Choroid plexus epithelial cell (primary cell): ENCODE measurements at places on chromosomes 1 and 21.
A peak's percentile ranks its signal among the peaks of the same experiment; 100 is the strongest.

- DNase-seq: peak; percentile 61
These were observed 1.5 kb downstream of the KIF1B start for GRCh38 chr1:10211805-10212410.

DNA sequence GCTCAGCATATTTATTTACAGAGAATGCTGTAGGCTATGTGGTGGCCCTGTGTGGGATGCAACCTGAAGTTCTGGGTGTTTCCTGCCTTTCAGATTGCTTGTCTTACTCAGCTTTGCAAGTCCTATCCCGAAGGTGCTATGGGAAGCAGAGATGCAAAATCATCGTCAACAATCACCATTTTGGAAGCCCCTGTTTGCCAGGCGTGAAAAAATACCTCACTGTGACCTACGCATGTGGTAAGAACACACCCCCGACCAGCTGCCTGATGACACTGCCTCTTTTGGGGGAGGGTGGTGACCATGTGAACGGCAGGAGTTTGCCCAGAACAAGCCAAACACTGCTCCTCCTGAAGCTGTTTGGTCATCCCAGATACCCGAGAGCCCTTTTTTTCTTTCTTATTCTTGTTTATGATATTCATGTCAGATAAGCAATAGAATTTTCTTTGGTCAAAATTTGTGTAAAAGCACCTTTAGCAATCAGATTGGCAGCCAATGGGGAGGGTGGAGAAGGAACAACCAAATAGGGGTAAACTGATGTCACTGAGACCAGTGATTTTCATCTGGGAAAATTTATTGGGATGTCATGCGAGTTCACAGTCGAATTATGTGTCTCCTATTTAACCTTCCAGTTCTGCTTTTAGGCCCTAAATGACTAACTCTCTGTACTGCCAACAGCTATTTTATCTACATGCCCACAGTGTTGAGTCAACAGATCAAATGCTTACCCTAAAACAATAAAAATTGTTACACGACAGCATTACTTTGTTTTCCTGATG, 82.6 kb downstream of the EVA1C start:
- DNase-seq: peak; percentile 63

GRCh38 chr1:198775606-198776005, 136.8 kb downstream of the PTPRC start:
- DNase-seq: peak; percentile 98

DNA sequence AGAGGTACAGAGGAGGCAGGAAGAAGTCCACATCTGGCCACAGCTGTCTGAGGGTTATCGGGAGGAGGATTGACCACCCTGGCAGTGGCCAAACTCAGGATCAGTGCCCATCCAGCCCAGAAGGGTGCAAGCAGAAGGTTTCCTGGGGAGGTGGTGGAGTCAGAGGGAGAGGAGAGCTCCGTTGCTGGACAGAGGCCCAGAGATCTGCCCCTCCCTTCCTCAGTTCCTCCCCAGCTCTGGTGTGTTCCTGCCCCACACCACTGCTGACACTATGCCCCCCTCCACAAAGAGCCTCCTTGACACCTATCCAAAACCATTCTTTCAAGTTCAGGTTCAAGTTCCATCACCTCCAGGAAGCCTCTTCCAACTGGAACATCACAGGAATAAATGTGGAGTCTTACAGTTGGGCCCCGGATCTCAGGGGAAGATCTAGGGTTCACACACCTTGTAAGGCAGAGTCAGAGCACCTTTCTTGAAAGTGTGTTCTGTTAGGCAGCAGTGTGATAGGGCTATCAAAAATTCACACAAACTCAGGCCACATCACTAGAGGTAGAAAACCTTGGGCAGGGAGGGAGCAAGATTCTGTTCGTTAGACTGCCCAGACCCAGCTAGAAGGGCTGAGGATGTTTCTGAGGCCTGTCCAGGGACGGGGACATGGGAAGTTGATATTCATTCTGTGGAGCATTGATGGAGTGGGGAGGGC, 7.4 kb downstream of the LDLRAD1 start:
- DNase-seq: no peak

GRCh38 chr1:90510143-90510542, 207.0 kb downstream of the BARHL2 start:
- no peak for DNase-seq

- DNase-seq: peak; percentile 13
These were observed 5.9 kb downstream of the AGO3 start for GRCh38 chr1:35936838-35937237.

- no peak for DNase-seq
These were observed 15.9 kb downstream of the PDIK1L start for GRCh38 chr1:26127235-26128163.

DNA sequence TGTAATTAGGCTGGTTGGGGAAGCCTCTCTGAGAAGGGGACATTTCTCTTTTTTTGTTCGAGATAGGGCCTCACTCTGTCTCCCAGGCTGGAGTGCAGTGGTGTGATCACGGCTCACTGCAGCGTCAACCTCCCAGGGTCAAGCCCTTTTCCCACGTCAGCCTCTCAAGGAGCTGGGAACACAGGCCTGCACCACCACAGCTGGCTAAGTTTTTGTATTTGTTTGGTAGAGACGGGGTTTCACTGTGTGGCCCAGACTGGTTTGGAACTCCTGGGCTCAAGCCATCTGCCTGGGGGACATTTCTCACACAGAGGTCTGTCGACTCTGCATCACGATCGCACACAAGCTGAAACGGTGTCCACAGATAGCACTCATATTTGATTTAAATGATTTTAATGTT, 39.7 kb downstream of the HUNK start:
- DNase-seq: no peak

GRCh38 chr1:202047977-202048376, 37.6 kb downstream of the ELF3 start:
- no peak for DNase-seq

DNA sequence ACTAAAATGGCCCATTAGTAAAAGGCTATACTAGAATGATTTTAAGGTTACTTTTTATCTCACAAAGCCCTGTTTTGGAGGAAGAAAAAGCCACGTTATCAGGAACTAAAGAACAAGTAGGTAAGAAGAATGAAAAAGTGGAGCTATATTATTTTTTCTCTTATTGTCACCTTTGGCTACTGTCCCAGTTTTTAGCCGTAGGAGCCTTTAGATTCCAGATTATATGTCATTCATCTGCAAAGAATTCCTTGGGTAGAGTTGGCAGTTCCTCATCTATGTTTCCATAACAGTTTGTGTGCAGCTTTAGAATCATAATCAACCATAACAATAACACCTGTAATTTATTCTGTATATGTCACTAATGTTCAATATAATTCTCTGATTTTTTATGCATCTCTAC, 83.8 kb downstream of the TPR start:
- DNase-seq: no peak

- no peak for DNase-seq
These were observed 39.3 kb upstream of the DUSP10 start for GRCh38 chr1:221781102-221781755.

DNA sequence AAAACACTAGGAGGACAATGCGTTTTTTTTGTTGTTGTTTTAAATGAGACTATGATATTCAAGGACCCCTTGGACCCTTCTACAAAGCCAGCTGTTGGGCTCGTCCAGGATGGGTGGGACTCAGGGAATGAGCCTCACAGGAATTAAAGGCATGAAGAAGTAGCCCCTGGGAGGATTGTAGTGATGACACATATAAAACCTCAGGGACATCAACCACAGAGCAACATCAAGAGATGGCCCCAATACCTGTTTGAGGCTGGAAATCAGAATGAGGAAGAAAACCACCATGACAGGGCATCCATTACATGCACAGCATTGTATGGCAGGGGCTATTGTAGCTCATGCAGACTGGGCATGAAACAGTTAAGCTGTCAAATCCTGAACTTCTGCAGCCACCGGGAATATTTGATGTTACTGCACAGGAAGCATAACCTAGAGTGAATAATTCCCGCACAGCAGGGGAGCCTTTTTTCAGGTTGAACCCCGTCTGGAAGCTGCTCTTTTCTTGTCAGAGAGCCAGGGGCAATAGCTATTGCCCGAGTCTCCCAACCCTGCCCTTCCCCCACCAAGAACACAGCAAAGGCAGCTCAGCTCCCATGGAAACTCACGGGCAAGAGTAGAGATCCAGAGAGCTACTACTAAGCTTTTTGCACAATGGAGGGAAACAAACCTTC, 140.2 kb upstream of the FGGY start:
- peak; percentile 87 for DNase-seq

DNA sequence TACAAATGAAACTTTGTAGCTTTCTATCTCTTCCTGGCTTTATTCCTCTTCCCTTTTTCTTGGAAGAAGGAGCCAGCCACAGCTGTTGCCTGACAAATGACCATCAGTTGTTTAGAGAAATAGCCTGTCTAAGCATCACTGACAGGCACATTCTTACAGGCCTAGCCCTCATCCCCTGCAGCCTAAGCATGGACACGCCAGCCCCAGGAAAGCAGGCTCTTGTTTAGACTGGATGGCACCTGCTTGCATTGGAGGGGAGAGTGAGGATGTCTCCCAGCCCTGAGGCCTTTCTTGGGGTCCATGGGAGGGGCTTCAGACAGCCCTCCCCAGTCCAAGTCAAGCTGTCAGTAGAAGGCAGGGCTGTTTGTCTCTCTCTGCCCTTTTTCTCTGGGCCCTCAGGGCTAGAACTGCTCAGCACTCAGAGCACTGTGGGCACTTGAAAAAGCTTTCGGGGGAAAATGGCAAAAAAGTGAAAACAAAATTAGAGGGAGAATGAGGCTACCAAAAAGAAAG, 282.5 kb upstream of the PLXNA2 start:
- no peak for DNase-seq

DNA sequence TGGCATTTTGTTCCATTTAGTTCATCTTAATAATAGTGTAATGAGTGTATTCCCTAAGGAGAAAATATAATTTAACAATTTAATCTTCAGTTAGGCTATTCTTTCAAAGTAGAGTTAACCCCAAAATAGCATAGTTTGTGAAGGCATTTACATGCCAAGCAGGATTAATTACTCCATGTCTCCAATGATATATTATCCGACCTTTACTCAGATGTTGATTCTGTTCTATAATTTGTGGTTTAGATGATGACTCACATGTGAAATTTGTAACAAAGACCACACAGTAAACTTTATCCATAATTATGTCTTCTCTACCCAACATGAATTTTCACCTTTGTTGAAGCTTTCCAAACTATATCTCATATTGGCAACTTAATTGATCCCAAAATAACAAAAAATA, 2065.2 kb downstream of the MRPL39 start:
- DNase-seq: no peak

DNA sequence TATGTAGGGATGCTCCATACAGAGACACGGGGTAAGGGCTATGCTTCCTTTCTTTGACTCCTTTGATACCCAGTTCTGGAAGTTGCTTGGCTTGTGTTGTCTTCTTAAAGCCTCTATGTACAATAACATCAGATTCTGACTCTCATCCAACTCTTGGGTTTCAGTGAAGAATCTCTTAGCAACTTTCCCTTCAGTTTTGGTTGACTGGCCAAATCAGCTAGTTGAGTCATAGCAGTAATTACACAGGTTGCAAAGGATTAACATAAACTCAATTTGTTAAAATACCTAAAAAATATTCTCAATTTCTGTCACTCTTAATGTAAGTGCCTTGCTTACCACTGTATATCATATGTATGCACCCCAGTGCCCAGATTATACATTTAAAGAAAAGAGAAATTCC, 9.2 kb downstream of the CD1E start:
- no peak for DNase-seq
